ENCODE measurements at places on chromosomes 16 and 17.

DNA sequence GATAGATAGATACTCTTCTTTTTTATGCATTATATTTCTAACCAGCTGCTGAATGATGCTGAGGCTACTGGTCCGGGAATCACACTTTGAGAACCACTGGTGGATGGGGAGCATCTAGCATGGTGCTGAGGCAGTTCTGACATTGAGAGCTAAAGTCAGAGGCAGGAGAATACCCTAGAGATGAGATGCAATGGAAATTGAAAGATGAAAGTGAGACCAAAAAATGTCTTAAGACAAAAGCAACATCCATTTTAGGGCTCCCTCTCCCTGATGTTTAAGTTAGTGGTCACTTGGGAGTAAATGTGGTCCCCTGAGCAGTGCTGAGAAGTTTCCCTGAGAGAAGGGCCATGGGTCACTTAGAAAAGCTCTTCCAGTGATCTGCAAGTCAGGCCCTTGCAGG lies 6.8 kb downstream of the PCTP start:
- DNase-seq, result no peak

GRCh38 chr16:56211435-56211981 lies 20.2 kb downstream of the GNAO1 start:
- DNase-seq, result no peak

- DNase-seq, result no peak
Observed at GRCh38 chr16:87856791-87857228, 12.5 kb downstream of the SLC7A5 start.

GRCh38 chr16:11674818-11675560 lies 6.7 kb downstream of the SNN start:
- DNase-seq, result no peak

DNA sequence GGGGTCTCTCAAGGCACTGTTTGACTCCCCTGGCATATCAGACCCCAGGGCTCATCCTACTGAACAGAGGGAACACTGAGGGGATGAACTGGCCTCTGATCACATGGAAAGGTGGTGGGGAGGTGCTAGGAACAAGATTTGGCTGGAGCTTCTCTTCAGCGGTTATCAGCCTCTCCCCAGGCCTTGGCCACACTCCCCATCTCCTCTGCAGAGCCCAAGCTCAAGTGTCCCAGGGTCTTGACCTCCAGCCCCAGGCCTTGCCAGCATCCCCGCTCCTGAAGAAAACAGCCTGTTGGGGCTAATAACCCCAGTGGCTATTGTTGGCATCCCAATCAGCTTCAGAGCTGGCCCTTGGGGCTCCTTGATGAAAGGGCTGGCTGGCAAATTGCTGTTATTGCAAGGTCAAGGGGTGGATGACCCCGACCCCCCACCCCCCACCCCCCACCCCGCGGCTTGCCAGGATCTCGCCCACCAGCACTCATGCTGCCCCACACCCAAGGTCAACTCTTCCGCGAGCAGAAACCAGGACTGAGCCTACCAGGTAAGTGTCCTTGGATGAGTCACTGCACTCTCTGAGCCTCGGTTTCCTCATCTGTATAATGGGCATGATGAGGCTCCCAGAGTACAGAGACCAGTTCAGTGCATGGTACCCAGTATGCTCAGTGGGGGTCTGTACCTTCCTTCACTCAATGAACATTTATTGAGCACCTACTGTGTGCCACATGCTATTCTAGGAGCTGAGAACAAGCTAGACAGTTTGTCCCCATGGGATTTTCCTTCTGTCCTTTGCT lies 18.8 kb upstream of the FAM83G start:
- no peak for DNase-seq

DNA sequence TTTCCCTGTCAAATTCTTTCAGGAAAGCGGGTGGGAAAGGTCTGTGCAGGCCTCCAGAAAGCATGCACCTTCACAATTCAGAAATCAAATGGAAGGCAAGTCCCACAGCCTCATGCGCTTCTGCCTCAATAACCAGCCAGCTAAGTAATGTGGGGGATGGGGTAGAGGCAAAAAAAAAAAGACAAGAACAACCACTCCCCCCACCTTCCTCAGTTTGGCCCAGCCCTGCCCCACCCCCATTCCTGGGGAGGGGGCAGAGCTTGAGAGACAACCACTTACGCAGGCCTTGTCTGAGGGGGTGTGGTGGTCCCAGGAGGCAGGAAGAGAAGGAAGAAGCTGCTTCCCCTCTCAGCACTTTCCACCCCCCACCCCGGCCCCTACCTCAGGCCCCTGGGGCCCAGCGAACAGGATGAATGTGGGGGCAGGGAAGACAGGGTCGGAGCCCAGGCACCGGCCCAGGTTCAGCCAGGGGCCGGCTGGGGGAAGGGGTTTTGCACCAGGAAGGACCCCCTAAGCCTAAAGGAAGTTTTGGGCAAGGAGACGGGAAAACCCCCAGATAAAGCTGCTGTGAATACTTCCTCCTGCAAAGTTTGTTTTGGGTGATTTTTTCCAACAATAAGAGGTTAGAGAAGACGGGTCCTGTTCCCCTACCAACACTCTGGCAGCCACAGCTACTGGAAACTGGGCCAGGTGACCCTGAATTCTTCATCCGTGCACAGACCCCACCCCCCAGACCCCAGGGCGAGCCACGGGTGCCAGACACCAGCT lies 1.2 kb downstream of the JUP start:
- DNase-seq, result no peak

DNA sequence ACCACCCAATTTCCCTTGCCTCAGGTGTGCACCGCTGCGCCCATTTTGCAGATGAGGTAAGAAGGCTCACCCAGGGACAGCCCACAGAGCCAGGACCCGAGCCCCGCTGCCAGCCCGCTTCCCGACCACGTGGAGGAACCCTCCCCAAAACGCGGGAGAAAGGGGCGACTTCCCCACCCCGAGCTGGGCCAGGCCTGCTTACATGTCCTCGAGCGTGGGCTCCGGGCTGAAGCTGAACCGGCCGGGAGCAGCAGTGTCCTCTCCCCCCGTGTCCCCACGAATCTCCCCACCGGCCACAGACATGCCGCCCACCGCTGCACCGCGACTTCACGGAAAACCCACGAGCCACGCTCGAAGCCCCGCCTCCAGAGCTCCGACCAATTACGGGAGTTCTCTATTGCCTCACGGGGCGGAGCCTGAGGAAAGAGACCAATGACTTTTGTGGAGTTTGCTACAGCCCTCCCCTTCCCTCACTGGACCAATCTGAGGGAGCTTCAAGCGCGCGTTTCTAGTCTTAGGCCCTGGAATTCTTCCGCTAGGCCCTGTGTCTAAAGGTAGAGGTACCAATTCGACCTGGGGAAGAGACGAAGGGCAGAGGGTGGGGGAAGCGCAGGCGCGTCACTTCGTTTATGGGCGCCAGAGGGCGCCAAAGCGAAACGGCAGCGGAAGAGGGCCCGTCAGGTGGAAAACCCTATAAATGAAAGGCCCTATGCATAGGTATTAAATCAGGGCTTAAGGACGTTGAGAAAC lies at the start of gene DCTPP1:
DCTPP1 (minus strand) TSS at position 353 of the 750 bp plus-strand sequence; CDS start at position 303, 50 bp downstream.
- peak; percentile 100 for DNase-seq

DNA sequence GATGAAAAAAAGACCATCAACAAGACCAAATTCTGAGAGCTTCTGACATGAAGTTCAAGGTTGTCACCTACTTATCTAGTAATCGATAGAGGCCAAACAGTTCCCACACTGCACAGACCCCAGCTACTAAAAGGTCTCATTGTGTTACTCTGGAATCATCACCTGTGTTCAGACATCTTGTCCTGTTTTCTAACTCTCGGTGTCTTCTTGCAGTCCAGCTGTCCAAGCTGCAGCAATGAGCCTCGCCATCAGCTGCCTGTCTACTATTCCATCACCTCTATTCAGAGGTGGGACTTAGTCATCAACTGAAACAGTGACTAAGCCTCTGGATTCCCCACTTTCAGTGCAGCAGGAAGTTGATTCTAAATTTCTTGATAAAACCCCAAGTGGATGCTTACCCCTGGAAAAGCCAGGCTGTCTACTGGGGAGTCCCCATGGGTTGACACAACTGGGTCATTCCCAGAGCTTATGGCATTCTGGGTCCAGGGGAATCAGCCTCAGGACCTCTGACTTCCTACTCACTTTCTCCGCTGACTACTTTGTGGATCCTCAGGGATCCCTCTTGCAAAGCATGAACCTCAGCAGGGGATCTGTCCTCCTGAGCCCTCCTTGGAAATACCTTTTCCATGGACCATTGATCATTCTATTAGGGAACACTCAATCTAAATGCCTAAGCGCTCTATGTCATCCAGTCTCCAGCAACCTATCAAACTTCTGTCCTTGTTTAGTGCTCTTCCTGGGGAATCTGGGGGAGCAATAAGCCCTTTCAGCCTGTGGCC lies 46.5 kb downstream of the HNF1B start:
- no peak for DNase-seq

DNA sequence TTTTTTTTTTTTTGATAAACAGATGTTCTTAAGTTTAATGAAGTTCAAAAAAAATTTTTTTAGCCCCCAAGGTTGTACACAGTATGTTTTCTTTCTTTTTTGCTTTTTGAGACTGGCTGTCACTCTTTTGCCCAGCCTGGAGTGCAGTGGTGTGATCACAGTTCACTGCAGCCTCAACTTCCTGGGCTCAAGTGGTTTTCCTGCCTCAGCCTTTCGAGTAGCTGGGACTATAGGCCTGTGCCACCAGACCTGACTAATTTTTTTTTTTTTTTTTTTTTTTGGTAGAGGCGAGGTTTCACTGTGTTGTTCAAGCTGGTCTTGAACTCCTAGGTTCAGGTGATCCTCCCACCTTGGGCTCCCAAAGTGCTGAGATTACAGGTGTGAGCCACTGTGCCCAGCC lies 12.8 kb downstream of the ITGAE start:
- no peak for DNase-seq

DNA sequence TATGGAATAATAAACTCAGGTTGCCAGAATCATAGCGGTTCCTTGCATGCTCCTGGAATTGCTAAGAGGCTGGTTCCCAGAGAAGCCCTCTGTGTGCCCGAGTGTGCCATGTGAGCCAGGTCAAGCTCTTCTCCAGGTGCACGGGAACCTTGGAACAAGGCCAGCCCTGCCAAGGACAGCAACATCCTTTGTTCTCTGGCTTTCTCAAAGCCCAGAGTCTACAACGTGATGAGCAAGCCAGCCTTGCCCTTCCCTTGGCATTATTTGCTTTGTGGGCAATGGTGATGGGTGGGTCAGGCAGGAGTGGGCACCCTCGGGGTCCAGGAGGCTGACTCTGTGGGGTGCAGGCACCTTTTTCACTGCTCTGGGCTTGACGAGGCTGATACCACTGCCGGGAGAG lies 14.2 kb upstream of the SEC14L1 start:
- DNase-seq, result peak; percentile 93

DNA sequence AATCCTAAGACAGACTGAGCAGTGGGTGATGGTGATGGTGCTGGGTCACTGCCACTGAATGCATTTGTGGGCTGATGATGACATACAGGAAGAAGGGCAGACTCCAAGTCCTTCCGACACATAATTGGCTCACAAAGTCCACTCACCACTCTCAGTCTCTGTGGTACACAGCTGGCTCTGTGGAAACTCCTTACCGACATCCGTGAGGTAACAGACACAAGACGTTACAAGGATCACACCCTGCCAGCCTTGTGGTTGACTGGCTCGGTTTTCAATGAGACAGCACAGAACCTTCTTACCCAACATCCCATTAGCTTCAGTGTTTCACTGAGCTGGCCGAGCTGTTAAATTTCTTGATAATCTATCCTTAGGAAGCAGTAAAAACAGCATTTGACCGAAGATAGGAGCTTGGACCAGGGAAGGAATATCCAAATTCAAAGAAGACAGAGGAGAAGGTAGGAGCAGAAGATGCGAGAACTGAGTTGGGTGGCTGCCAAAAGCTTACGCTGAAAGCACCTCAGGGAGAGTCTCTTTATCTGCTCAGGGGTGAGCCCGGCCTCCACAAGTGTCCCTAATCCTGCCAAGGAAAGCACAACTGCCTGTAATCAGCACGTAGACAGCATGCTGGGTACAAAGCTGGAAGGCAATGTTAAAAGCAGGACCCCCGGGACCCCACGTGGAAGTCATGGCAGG lies 5.5 kb upstream of the MXRA7 start:
- no peak for DNase-seq

- no peak for DNase-seq
Observed at GRCh38 chr17:37708008-37708615, 36.7 kb downstream of the HNF1B start.

GRCh38 chr16:86205521-86206245 lies 304.6 kb upstream of the FOXF1 start:
- DNase-seq, result no peak

DNA sequence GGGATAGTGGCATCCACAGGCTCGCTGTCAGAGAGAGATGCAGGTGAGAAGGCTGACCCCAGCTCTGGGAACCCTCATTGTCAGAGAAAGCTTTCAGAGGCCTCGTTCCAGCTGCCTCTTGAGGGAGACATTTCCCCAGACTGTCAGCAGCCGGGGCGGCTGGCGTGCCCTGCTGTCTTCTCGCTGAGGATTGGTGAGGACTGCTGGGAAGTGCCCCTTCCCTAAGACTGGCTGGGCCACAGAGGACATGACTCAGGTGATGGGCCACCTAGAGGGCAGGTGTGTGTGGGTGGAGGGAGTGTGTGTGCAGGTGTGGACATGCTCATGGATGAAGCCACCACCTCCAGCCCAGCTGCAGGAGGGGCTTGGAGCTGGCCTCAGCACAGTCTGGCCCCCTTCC lies 25.3 kb downstream of the SPACA3 start:
- DNase-seq, result no peak

- no peak for DNase-seq
Observed at GRCh38 chr17:15048933-15049794, 216.0 kb downstream of the PMP22 start.
